Stimulated activated CD4-positive, alpha-beta T cell treated with anti-CD3 and anti-CD28 coated beads, Interleukin-4, amount 100 ng/mL, for 4 hours (primary cell): ENCODE measurements at places on chromosomes 4 and X.

DNA sequence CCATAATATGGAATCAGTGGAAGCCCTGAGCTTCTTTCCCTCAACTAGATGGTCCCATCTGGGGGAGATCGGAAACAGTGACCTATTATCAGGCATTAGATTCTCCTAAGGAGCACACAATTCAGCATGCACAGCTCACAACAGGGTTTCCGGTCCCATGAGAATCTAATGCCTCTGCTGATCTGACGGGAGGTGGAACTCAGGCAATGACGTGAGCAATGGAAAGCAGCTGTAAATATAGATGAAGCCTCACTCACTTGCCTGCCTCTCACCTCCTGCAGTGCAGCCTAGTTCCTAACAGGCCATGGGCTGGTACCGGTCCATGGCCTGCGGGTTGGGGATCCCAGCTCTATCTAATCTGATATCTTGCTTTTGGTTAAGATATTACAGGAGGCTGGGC is 88.9 kb downstream of the COX7B2 start:
- DNase-seq, result no peak

- no peak for DNase-seq
Observed at GRCh38 chr4:109998867-109999584, 86.3 kb downstream of the EGF start.

GRCh38 chr4:184815046-184815877 is 10.5 kb downstream of the ACSL1 start:
- DNase-seq, result peak; percentile 15

GRCh38 chr4:154998284-154998683 is 210.2 kb upstream of the NPY2R start:
- DNase-seq, result no peak

DNA sequence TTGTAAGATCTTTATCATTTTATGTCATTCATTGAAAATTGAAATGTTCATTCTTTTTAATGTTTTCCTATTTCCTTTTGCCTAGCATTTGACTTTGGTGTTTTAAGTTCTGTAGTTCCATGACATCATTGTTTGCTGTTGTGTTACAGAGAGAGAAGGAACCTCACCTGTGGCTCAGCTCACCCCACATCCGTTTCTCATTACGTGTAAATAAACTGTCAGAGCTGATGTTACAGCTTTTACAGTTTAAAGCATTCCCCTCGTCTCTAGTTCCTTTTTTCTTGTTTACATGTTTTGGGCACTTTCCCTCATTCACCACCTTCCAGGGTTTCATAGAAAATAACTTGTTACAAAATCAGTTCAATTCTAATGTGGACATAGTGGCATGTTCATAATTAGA is 137.2 kb downstream of the FNIP2 start:
- DNase-seq, result no peak

- DNase-seq, result no peak
Observed at GRCh38 chr4:23006756-23007155, 314.0 kb downstream of the GBA3 start.

- DNase-seq, result no peak
Observed at GRCh38 chr4:2248821-2249261, 6.9 kb upstream of the HAUS3 start.

GRCh38 chrX:149114874-149115273 is 390.2 kb downstream of the IDS start:
- no peak for DNase-seq

GRCh38 chr4:16661813-16662212 is 236.6 kb downstream of the LDB2 start:
- no peak for DNase-seq

DNA sequence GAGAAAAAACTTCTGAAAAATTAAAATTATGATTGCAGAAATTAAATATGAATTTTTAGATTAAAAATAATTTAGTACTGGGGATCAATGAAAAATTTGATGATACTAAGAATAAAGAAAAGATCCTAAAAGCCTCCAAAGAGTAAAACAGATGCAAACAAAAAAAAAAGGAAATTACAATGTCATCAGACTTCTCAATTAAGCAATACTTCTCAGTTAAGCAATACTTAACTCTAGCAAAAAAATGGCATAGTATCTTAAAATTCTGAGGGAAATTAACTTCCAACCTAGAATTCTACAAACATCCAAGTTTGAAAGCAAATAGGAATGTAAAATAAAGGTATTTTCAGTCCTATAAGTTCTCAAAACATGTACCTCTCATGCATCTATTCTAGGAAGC is 141.2 kb upstream of the INTU start:
- DNase-seq, result no peak

DNA sequence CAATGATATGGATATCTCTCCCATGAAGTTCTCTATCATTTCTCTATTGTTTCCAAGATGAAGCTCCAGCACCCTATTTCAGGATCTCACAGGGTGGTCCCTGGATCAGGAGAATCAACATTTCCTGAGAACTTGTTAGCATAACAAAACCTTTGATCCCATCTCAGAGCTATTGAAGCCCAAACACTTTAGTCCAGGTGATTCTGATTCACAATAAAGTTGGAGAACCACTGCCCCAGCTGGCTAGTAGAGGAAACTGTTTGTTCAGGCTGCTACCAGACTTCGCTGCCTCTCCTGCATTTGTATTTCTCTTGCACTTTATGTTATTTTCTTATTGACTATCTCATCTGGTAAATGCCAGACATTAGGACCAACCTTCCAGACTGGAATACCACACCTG is 65.4 kb downstream of the CEP44 start:
- DNase-seq, result no peak

DNA sequence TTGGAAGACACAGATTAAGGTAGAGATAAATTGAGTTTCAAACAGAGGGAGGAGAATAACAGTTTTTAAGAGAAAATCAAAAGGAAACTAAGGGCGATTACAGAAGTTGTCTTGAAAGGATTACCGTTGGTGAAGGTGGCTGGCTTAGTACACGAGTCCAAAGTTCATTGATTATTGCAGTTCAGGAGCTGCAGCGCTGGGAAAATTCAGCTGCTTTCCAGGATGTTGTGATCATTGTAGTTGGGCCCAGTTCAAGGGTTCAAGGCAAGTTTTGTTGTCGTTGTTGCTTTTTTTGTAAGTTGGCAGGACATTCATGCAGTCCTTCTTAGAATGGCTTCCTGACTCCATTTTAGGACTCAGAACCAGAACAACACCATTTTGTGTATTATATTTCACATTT is 461.7 kb downstream of the RAPGEF2 start:
- DNase-seq, result no peak

GRCh38 chrX:107610667-107611066 is 17.6 kb upstream of the PRPS1 start:
- no peak for DNase-seq

- DNase-seq, result no peak
Observed at GRCh38 chr4:127249767-127250108, 383.0 kb upstream of the INTU start.

- no peak for DNase-seq
Observed at GRCh38 chr4:141174457-141174856, 41.2 kb upstream of the RNF150 start.

DNA sequence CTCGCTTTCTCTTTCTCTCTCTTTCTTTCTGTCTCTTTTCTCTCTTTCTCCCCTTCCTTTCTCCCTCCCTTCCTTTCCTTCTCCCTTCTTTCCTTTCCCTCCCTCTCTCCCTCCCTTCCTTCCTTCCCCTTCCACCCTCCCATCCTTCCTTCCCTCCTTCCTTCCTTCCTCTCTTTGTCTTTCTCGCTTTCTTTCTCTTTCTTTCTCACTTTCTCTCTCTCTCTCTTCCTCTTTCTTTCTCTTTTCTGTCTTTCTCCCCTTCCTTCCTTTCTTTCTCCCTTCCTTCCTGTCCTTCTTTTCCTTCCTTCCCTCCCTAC is 2.1 kb upstream of the SORCS2 start:
- DNase-seq, result no peak

DNA sequence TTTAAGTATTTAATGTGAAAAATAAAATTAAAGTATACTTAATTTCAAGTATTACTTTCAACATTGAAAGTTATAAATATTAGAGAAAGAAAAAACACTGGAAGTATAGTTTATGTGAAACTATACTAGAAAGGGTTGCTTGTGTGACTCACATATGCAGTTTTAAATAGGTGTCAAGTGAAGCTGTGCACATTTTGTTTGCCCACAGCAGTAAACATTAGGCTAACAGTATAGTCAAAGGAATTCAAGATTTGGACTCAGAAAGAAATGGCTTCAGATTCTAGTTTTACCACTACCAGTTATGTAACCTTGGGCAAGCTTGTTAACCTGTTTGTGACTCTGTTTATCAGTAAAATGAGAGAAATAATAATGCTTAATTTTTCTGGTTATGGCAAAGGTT is 148.2 kb downstream of the FAM47B start:
- no peak for DNase-seq

GRCh38 chr4:89213382-89213701 is 94.3 kb downstream of the GPRIN3 start:
- no peak for DNase-seq

GRCh38 chr4:108620933-108621905 is 843 bp downstream of the RPL34 start:
- no peak for DNase-seq

DNA sequence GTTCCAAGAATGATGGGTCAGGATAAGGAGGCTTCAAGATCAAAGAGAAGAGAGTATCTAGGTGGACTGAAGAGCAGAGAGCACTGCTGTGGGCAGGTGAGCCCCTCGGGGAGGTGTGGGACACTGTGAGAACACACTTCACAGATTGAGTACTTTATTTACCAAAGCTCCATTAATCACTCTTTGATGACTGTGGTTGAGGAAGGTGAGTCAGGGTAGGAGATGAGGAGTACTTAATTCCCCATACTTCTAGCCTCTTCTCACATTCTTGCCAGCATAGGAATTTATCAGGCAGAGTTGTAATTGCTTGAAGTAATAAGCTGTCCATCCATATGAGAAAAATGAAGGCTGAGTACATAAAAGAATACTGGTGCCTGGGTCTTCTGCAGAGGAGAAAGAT is 375.3 kb downstream of the PCDH10 start:
- no peak for DNase-seq
